ENCODE measurements at places on chromosomes 3 and 15. TPM values are rescaled to one million over a fixed set of nuclear protein-coding genes. Genes with fewer than 3 reads are reported as not detected.

- DNase-seq = no peak
Observed at GRCh38 chr15:31279221-31280045, 47.2 kb upstream of the KLF13 start.

DNA sequence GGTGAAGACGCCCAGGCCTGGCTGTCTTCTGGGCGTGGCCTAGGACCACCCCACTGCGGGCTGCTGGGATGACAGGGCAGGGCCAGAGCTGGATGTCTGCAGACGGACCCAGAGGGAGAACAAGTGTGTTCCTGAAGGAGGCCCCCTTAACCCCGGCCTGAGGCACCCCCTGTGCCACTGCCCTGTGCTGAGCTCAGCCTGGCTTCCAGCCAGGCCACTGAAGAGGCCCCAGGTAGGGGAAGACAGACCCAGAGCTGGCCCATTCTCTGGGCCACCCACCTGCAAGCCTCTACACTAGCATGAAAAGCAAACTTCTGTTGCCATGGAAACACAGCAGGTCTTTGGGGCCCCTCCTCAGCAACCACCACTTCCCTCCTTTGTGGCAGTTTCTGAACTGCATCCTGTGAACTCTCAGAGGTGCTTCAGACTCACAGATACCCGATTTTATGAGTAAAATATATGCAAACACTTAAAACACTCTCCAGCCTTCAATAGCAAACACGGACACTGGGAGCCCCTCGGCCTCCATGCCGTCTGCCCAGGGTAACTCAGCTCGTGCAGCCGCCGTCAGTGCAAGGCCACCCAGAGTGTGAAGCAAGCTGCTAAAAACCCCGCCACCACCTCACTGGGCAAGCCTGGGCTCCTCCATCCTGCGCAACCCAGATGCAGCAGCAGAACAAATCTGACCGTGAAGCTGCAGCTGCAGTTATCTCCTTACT, 42.5 kb downstream of the CMTM6 start:
- DNase-seq = peak; percentile 87

DNA sequence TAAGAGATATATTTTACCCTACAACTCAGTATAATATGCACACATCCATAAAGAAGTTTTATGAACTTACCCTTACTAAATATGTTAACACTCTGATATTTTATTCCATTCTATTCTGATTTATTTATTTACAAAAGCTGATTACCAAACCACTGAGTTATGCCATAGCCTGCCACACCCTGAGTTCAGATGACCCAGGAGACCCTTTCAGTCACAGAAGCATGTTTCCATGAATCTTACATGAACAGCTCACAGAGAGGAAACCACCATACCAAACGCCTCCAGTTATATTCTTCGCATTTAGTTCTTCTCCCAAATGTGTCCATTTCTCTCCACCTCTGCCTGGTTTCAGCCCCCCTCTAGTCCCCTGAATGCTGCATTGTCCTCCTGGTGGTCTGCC, 103.5 kb downstream of the SEMA5B start:
- DNase-seq = no peak

Gene ECE2
- not detected for total RNA-seq

Gene CLDN16
- not detected for total RNA-seq

GRCh38 chr3:49882166-49882565, 12.5 kb upstream of the CAMKV start:
- DNase-seq = no peak

- DNase-seq = no peak
Observed at GRCh38 chr3:49683162-49683561, 6.1 kb downstream of the MST1 start.

DNA sequence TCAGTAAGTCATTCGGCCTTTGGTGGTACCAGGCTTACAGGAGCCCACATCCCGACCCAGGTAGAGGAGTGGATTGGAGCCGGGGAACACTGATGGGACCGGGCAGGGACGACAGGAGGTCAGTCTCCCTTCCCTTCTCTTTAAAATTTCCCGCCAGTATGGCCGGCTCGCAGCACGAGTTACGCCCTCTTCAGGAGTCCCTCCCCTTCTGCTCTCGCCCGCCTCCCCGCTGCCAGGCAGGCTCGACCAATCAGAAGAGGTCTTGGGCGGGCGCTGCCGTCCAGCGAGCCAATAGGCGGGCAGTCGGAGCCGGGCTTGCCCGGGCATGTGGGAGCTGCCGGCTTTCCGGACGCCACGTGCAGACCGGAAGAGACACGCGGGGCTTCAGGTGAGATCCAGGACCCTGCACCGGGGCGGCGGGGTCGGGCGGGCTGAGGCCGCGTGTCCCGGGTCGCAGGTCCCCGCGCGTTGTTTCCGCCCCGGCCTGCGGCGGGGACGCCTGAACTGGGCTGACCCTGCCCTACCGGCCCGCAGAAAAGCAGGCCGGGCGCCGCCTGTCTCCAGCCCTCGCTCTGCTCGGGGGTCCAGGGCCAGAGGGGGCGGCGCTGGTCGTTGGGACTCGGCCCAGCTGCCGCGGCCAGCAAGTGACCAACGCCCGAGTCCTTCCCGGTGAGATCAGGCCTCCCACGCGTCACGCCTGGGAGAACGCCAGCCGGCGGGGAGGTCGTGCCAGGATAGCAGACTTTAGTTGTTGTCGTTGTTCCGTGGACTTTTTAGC, at the start of gene AEN:
Gene AEN, plus strand, starts transcription at position 346 of the 778 bp plus-strand sequence. CDS start 4,870 bp downstream, outside the sequence.
- peak; percentile 93 for DNase-seq

- DNase-seq = peak; percentile 91
Observed at GRCh38 chr3:15557511-15557946, 36.0 kb upstream of the COLQ start.

DNA sequence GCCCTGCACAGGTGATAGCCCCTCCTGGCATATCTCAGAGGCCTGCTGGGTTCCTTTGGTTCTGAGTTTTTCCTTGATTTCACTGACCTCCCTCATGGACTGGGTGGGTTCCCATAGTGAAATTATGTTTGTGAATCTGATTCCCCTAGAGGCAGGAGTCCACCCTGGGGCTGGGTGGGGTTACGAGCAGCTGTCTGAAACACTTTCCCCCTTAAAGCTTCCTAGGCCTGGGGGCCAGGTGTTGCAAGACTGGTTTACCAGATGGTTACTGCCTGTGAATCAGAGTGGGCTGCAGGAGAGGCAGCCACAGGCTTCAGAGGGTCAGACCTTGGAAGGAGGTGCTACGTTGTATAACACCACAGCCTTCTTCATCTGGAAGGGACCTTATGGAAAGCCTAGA, 34.3 kb downstream of the IL20RB start:
- DNase-seq = no peak

Gene ZCWPW2
- total RNA-seq = under 0.01 TPM

Gene TBC1D23
- total RNA-seq = 12.7 TPM

DNA sequence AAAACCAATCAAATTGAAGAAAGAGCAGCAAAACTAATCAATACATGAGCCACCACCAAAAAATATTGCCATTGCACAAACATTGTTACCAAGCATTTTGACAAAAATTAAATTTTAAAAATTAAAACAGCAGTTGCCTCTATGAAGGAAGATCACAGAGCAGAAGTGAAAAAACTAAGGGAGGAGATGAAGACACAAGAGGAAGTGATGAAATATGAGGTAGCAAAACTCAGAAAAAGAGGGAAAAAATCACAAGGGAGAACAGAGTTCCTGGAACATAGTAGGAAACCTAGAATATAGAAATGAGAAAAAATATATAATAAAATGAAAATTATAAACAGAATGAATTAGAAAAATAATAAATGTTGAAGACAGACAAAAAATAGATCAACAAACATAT, 7.3 kb upstream of the SERPINI2 start:
- no peak for DNase-seq

DNA sequence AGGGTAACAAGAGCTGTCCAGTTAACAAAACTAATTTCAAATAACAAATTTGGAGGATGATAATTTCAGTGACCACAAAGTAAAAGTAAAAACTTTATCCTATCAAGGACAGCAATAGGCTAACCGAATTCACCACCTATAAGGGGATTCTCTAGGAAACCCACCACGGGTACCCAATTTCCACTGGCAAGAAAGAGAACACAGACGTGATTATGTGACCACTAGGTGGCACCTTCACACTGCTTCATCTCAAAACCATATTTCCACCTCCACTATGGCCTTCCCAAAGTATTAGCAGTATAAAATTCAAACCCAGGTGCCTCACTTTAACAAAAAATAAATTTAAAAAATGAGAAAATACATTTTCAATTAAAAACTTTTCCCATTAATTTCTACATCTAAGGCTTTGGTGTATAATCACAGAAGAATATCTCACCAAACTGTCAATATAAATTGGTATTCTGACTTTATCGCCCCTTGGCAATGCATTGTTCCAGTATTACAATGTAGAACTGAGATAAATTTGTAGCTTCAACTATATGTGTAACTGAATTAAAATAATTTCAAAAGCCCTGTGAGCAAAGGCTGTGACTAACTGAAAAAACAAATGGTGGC, 96.5 kb downstream of the FSIP1 start:
- DNase-seq = peak; percentile 44

DNA sequence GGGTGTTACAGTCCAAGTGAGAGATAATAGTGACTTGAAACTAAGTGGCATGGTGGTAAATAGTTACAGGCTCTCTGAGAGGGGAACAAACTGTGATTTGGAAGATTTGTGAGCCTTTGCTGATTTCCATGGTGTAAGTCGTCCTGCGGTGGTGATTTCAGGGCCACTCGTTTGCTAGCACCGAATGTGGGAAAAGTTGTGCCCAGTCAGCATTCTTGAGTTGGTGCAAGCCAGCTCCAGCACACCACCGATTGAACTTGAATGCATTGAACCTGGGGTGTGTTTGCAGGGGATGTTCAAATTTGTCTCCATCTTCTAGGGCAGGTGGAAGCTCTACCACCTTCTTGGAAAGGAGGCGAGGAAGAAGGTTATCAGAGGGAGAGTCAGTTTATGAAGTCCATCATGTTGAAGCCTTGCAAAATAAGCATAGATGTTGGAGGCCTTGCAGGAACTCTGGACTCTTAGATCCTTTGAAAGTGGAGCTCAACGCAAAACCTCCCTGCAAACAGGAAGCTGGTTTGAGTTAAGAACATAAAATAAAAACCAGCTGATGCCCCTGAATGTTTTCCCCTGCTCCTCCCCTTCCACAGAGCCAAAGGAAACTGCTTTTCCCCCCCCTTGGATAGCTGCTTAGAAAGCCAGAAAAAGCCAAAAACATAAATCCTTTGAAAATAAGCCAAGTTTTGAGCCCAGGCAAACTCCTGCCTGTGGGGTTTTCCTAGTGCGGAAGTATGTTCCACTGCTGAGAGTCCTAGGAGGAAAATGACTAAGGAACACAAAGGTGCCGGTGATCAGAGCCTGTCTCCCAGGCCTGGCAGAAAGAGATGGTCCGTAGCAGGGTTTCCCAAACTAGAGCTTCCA, 21.9 kb downstream of the MAPKBP1 start:
- no peak for DNase-seq

DNA sequence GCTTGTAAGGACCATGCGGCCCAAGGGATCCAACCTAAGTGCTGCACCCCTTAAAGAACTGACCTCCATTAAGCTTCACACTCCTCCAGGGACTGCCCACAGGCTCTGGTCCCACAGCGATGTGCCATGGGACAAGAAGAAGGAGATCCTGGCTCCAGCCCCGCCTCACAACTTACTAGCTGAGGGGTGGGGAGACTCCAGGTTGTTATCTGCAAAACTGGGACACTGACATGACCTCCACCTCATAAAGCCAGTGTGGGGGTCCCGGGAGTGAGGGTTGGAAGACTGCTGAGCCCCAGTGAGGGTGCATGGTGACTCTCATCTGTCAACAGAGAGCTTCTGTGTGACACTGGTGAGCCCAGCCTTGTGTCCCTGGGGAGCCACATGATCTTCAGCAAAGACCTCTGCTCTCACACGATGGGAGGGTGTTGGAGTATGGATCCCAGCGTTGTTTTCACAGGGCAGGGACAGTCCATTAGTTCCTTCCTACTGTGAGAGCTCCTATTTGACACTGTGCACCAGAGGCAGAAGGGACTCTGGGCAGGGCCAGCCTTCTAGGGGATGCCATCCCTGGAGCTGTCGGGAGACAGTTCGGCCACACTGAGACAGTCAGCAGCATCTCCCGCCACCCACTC, 26.7 kb downstream of the EAF1 start:
- no peak for DNase-seq

DNA sequence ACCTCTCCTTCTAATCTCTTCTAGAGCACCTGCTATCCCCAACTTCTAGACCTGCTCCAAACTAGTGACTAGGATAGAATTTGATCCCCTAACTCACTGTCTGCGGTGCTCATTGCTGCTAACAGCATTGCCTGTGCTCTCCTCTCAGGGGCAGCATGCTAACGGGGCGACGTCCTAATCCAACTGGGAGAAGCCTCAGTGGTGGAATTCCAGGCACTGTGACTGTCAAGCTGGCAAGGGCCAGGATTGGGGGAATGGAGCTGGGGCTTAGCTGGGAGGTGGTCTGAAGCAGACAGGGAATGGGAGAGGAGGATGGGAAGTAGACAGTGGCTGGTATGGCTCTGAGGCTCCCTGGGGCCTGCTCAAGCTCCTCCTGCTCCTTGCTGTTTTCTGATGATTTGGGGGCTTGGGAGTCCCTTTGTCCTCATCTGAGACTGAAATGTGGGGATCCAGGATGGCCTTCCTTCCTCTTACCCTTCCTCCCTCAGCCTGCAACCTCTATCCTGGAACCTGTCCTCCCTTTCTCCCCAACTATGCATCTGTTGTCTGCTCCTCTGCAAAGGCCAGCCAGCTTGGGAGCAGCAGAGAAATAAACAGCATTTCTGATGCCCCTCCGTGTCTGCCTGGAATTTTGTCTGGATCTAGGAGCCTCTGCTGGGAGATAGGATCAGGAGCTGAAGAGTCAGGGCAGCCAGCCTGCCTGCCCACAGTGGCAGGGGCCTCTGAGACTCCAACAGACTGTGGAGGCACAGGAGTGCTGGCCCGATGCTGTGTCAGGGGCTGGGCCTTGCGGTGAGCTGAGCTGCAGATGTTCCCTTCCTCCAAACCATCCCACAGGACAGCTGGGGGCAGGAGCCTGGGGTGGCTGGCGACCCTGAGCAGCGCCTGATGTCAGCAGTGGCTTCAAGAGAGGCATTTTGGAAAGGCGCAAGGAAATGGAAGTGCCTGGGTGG, 3.0 kb downstream of the ISLR start:
- DNase-seq = no peak

DNA sequence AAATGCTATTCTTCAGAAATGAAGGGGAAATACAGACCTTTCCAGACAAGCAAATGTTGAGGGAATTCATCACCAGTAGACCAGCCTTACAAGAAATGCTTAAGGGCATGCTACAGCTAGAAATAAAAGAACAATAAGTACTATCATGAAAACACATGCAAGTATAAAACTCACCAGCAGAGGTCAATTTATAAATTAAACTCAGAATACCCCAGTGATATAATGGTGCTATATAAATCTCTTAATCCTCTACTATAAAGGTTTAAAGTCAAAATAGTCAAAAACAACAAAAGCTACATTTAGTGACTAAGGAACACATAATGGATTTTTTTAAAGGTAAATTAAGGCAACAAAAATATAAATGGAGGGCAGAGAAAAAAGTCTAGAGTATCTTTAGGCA, 142.5 kb downstream of the CPNE4 start:
- no peak for DNase-seq

GRCh38 chr3:167823738-167824137, 88.2 kb downstream of the SERPINI1 start:
- DNase-seq = no peak

- DNase-seq = no peak
Observed at GRCh38 chr3:153089620-153090019, 72.4 kb upstream of the RAP2B start.

Data from hematopoietic multipotent progenitor cell (in vitro differentiated cells).